ENCODE measurements at places on chromosomes 12 and 14.

- peaks cover 15% of the 10 kb centered on the region for H3K4me1 ChIP-seq
- no peaks in the 10 kb centered on the region for H3K36me3 ChIP-seq
- H3K27me3 ChIP-seq, result no peaks in the 10 kb centered on the region
- no peak overlapping the region for H3K4me3 ChIP-seq
- no peak overlapping the region for H3K27ac ChIP-seq
Observed at GRCh38 chr14:35351897-35352273, 52.7 kb downstream of the NFKBIA start.

DNA sequence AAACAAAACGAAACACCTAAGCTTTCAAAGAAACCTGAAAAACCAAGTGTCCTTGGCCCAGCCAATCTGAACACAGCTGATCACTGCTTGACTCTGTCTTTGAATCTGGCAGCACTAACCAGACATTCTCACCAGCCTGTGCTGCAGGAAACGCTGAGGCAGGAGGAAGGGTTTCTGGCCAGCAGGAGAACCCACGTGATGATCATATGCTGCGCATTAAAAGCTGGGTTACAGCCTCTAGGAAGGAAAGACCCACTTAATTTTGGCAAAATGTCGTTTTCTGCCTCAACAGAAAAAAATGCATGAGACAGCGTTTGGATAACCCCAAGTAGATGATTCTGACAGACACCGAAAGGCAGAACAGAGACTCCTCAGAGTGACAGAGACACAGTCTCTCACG, 9.8 kb downstream of the APPL2 start:
- H3K27ac ChIP-seq, result peak overlapping the region; percentile 60
- no peak overlapping the region for H3K4me3 ChIP-seq
- H3K4me1 ChIP-seq, result no peaks in the 10 kb centered on the region
- DNase-seq, result peak; percentile 97

GRCh38 chr14:52871606-52872005, 79.2 kb downstream of the FERMT2 start:
- no peaks in the 10 kb centered on the region for H3K4me1 ChIP-seq
- H3K36me3 ChIP-seq, result peaks cover 59% of the 10 kb centered on the region
- no peaks in the 10 kb centered on the region for H3K27me3 ChIP-seq

DNA sequence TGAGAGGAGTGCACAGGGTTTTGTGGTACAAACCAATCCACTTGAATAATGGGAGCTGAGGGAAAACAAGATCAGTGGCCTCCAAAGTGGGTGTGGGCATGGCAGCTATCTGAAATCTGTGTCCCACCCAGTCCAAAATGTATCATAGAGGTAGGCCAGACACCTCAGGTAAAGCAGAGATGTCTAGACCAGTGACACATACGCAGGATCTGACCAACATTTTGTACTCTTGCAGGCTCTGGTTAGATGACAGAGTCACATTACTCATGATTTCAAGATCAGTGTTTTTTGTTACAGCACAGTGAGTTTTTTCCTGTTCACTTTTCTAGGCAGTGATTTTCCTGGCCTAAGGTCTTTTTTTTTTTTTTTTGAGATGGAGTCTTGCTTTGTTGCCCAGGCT, 211.8 kb downstream of the PCNX1 start:
- H3K27me3 ChIP-seq, result no peaks in the 10 kb centered on the region
- H3K36me3 ChIP-seq, result no peaks in the 10 kb centered on the region
- H3K27ac ChIP-seq, result no peak overlapping the region
- H3K4me3 ChIP-seq, result no peak overlapping the region

DNA sequence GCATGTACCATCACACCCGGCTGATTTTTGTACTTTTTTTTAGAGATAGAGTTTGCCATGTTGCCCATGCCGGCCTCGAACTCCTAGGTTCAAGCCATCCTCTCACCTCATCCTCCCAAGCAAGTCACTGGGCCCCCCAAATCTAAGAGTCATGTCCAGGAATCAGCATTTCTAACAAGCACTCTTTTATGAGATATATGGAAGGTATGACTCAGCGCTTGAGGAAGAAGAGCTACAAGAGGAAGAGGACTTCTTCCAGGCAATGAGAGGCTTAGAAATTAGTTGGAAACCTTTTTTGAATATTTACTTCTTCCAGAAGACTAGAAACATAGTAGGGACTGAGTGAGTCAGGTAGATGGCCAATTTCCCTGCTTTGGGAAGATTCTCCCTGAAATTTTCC, 114.5 kb downstream of the HMGA2 start:
- H3K36me3 ChIP-seq, result peaks cover 2% of the 10 kb centered on the region
- no peak overlapping the region for H3K27ac ChIP-seq
- DNase-seq, result no peak
- no peak overlapping the region for H3K4me3 ChIP-seq

- no peak overlapping the region for H3K27ac ChIP-seq
- DNase-seq, result no peak
- no peaks in the 10 kb centered on the region for H3K36me3 ChIP-seq
- H3K4me1 ChIP-seq, result no peaks in the 10 kb centered on the region
- H3K27me3 ChIP-seq, result no peaks in the 10 kb centered on the region
Observed at GRCh38 chr14:38004610-38004879, 203.2 kb upstream of the SSTR1 start.

- no peaks in the 10 kb centered on the region for H3K36me3 ChIP-seq
- H3K4me1 ChIP-seq, result no peaks in the 10 kb centered on the region
- H3K27me3 ChIP-seq, result no peaks in the 10 kb centered on the region
- DNase-seq, result no peak
Observed at GRCh38 chr14:22802860-22803686, 12.2 kb downstream of the SLC7A7 start.

GRCh38 chr14:78581229-78581628, 411.1 kb downstream of the NRXN3 start:
- H3K27ac ChIP-seq, result no peak overlapping the region
- H3K4me1 ChIP-seq, result no peaks in the 10 kb centered on the region
- no peaks in the 10 kb centered on the region for H3K27me3 ChIP-seq
- H3K36me3 ChIP-seq, result no peaks in the 10 kb centered on the region

GRCh38 chr12:69961246-69961645, 136.2 kb downstream of the MYRFL start:
- no peaks in the 10 kb centered on the region for H3K27me3 ChIP-seq
- no peaks in the 10 kb centered on the region for H3K36me3 ChIP-seq
- no peak overlapping the region for H3K27ac ChIP-seq
- peaks cover 4% of the 10 kb centered on the region for H3K4me1 ChIP-seq
- DNase-seq, result peak; percentile 87

DNA sequence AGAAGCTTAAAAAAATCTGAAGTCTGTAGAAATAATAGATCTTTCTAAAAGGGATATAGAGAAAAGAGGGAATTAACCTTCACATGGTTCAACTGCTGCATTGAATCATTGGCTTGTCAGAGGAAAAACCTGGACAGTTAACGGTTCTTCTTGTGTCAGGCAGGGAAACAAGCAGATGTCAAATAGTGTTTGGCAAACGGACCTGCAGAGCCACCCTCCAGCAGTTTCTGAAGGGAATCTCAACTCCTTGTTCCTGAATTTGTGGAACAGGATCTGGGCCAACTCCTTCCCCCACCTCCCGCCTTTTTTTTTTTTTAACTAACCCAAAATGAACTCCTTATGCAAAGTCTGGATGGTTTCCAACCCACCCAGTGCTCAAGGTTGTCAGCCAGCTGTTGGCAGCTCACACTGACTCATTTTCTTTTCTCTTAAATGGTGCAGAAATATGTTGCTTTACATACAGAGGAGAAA, 187.3 kb downstream of the CAND1 start:
- H3K27me3 ChIP-seq, result no peaks in the 10 kb centered on the region
- no peaks in the 10 kb centered on the region for H3K36me3 ChIP-seq
- no peak overlapping the region for H3K4me3 ChIP-seq
- peak; percentile 61 for DNase-seq
- H3K4me1 ChIP-seq, result peaks cover 12% of the 10 kb centered on the region

- no peak for DNase-seq
- H3K4me3 ChIP-seq, result no peak overlapping the region
- no peak overlapping the region for H3K27ac ChIP-seq
- no peaks in the 10 kb centered on the region for H3K4me1 ChIP-seq
- no peaks in the 10 kb centered on the region for H3K36me3 ChIP-seq
Observed at GRCh38 chr14:45906257-45906656, 653.3 kb upstream of the MIS18BP1 start.

- H3K4me1 ChIP-seq, result no peaks in the 10 kb centered on the region
- peaks cover 2% of the 10 kb centered on the region for H3K27me3 ChIP-seq
- no peak overlapping the region for H3K4me3 ChIP-seq
- H3K36me3 ChIP-seq, result no peaks in the 10 kb centered on the region
- DNase-seq, result no peak
Observed at GRCh38 chr12:26143291-26143690, 18.5 kb upstream of the BHLHE41 start.

GRCh38 chr12:116416166-116416565, 138.7 kb upstream of the MED13L start:
- no peak for DNase-seq
- peaks cover 9% of the 10 kb centered on the region for H3K4me1 ChIP-seq
- no peaks in the 10 kb centered on the region for H3K36me3 ChIP-seq
- no peak overlapping the region for H3K27ac ChIP-seq
- H3K4me3 ChIP-seq, result no peak overlapping the region
- H3K27me3 ChIP-seq, result no peaks in the 10 kb centered on the region

- H3K27ac ChIP-seq, result no peak overlapping the region
- H3K27me3 ChIP-seq, result peaks cover 9% of the 10 kb centered on the region
- no peak overlapping the region for H3K4me3 ChIP-seq
- no peaks in the 10 kb centered on the region for H3K4me1 ChIP-seq
Observed at GRCh38 chr12:128258866-128259555, 8.0 kb upstream of the TMEM132C start.

- peaks cover 2% of the 10 kb centered on the region for H3K36me3 ChIP-seq
- no peaks in the 10 kb centered on the region for H3K27me3 ChIP-seq
- H3K4me3 ChIP-seq, result peak overlapping the region; percentile 98
- H3K4me1 ChIP-seq, result no peaks in the 10 kb centered on the region
- DNase-seq, result no peak
Observed at GRCh38 chr12:98644433-98644711, 216 bp downstream of the IKBIP start.

- no peaks in the 10 kb centered on the region for H3K36me3 ChIP-seq
- H3K4me3 ChIP-seq, result no peak overlapping the region
- H3K27me3 ChIP-seq, result no peaks in the 10 kb centered on the region
- H3K27ac ChIP-seq, result no peak overlapping the region
- DNase-seq, result peak; percentile 73
Observed at GRCh38 chr12:58026426-58026825, 85.1 kb downstream of the ATP23 start.

- H3K4me1 ChIP-seq, result peaks cover 38% of the 10 kb centered on the region
- H3K27me3 ChIP-seq, result no peaks in the 10 kb centered on the region
- H3K36me3 ChIP-seq, result peaks cover 84% of the 10 kb centered on the region
- no peak overlapping the region for H3K4me3 ChIP-seq
Observed at GRCh38 chr14:24435192-24435810, 5.5 kb downstream of the KHNYN start.

GRCh38 chr12:45915405-45915804, 75.0 kb downstream of the SCAF11 start:
- DNase-seq, result no peak
- no peaks in the 10 kb centered on the region for H3K36me3 ChIP-seq
- no peaks in the 10 kb centered on the region for H3K4me1 ChIP-seq
- H3K27me3 ChIP-seq, result no peaks in the 10 kb centered on the region

All from muscle of leg (tissue), 16 donors.